Esophagus squamous epithelium (tissue), 5 donors: ENCODE measurements at places on chromosomes 5 and 9. TPM values are rescaled to one million over a fixed set of nuclear protein-coding genes. Genes with fewer than 3 reads are reported as not detected.

PTGR1 gene
- 304 TPM for total RNA-seq

RGS7BP gene
- total RNA-seq = 0.22 TPM

MYMK gene
- total RNA-seq = not detected

GRCh38 chr9:124342776-124343485 is 72.3 kb downstream of the PSMB7 start:
- no peak for DNase-seq

DNA sequence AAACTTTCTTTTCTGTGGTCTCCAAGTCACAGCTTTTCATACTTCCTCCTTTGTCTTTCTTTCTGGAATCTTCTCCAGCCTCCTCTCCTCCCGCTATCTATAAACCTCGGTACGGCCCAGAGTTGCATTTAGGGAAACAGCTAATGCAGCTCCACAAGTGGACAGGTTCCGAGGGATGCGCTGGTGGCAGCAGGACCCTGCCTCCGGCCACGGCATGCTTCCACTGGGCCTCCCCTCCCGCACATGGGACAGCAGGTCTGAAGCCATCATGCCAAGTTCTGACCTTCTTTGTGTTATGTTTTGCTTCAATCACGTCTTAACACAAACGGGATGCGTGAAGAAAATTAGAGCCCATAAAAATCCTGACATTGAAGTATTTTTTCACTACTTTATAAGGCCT is 136.9 kb downstream of the IRX2 start:
- DNase-seq = no peak

DNA sequence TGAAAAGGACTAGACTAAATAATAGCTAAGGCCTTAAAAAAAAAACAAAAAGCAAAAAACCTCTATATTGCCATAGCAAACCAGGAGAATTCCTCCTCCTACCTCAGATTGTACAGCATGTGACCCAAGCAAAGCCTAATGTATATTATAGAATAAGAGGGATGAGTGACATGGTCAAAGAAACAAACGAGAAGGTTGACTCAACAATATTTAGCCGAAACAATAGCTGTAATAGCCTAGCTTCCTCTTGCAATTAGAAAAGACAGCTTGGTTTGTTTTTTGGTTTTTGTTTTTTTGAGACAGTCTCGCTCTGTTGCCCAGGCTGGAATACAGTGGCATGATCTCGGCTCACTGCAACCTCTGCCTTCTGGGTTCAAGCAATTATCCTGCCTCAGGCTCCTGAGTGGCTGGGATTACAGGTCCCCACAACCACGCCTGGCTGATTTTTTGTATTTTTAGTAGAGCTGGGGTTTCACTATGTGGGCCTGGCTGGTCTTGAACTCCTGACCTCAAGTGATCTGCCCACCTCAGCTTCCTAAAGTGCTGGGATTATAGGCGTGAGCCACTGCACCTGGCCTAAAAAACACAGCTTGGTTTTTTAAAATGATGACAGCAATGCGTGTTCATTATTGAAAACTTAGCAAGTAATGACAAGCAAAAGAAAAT is 5.6 kb downstream of the NLN start:
- no peak for DNase-seq

- DNase-seq = no peak
Measured at GRCh38 chr5:90571147-90571773, 12.7 kb downstream of the ADGRV1 start.

- DNase-seq = no peak
Measured at GRCh38 chr9:31188496-31188895, 1195.9 kb upstream of the ACO1 start.

- DNase-seq = no peak
Measured at GRCh38 chr5:170429014-170429413, 39.8 kb upstream of the KCNMB1 start.

- no peak for DNase-seq
Measured at GRCh38 chr9:137428311-137428630, 5.1 kb downstream of the NOXA1 start.

GRCh38 chr5:152811988-152812387 is 406.9 kb upstream of the NMUR2 start:
- no peak for DNase-seq

DNA sequence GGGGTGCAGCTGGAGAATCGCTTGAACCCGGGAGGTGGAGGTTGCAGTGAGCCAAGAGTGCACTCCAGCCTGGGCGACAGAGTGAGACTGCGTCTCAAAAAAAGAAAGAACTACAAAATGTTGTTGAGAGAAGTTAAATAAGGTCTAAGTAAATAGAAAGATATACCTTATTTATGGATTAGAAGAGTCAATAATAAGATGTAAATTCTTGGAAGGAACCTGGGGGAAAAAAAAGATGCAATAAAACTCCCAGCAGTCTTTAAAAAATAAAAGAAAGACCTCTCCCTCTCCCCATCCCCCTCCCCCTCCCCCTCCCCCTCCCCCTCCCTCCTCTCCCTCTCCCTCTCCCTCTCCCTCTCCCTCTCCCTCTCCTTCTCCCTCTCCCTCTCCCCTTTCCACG is 15.5 kb upstream of the FAF2 start:
- DNase-seq = no peak

- no peak for DNase-seq
Measured at GRCh38 chr5:178672630-178673029, 45.8 kb upstream of the CLK4 start.

- DNase-seq = no peak
Measured at GRCh38 chr5:52334367-52334766, 453.3 kb upstream of the ITGA1 start.

GRCh38 chr5:40882291-40882690 is 27.0 kb upstream of the C7 start:
- no peak for DNase-seq

- no peak for DNase-seq
Measured at GRCh38 chr9:34413231-34413852, 36.6 kb upstream of the MYORG start.

DNA sequence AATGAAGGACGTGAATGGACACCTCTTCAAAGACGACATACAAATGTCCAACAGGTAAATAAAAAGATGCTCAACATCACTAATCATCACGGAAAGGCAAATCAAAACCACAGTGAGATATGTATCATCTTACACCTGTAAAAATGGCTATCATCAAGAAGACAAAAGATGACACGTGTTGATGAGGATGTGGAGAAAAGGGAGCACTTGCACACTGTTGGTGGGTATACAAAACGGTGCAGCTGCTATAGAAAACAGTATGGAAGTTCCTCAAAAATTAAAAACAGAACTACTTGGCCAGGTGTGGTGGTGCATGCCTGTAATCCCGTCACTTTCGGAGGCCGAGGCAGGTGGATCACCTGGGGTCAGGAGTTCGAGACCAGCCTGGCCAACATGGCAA is 47.9 kb downstream of the STK10 start:
- DNase-seq = no peak

- no peak for DNase-seq
Measured at GRCh38 chr9:72315089-72315509, 49.9 kb downstream of the ZFAND5 start.

DNA sequence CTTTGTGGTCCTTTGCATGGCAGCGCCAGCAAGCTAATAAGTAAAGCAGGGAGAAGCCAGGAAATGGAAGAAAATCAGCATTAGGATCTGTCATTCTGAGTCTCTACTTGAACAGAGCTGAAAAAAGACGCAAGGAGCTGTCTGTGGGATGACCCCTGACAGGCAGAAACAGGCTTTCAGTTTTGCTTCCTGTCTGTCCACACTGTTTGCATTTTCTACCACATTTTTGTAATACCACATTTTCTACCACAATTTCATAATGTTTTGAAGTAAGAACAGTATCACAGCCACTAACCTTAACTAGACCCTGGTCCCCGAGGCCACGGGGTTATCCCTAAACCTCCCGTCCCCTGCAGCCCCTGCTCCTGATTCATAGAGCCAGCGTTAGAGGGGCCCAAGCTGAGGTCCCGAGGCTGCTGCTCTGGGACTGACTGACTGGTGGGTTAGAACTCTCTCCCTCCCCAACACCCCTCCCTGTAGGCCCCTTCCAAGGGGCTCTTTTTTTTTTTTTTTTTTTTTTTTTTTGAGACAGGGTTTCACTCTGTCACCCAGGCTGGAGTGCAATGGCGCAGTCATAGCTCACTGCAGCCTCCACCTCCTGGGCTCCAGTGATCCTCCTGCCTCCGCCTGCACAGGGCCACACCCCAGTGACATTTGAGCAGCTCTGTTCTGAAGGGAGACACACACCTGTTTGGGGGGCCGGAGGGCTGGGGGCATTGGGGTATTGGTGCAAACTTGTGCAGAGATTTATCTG is 4.0 kb upstream of the CLIC3 start:
- no peak for DNase-seq

DNA sequence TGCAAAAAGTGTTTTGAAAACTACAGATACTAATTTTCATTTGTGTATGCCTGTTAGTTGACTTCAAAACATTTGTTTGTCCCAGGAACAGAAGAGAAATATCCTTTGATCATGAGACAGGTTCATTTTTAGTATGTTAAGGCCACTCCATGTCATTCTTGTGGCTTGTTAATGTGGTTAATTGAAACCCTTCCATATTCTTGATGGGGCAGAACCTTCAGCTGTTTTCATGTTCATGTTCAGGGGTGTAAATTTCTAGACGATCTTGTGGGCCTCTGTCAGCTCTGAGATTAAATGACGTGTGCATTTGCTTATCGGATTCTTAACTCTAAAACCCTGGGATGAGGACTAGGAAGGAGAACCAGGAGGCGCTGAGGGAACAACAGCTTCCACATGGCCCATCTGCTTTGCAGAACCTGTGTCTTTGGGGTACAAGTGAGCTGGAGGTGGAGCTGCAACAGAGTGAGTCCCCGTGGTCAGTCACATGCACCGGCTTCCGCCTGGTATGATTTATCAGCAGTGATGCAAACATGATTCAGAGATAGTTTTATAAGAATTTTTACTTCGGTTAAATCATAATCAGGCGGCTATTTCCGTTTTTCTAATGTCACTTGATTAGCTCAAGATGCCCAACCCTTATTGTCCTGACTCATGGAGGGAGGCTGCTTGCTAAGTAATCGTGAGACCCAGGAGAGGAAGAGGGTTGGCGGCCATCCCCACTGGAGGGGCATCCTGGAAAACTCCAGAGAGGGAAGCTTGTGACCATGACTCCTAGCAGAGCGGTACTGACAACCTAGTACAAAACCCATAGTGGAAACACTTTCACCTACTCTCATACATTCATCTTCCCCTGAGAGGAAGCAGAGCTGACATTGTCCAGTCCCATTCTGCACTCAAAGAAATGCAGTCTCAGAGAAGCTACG is 138.4 kb downstream of the C9orf152 start:
- no peak for DNase-seq
